ENCODE measurements at places on chromosomes 6 and 20. TPM values are rescaled to one million over a fixed set of nuclear protein-coding genes. Genes with fewer than 3 reads are reported as not detected.

DNA sequence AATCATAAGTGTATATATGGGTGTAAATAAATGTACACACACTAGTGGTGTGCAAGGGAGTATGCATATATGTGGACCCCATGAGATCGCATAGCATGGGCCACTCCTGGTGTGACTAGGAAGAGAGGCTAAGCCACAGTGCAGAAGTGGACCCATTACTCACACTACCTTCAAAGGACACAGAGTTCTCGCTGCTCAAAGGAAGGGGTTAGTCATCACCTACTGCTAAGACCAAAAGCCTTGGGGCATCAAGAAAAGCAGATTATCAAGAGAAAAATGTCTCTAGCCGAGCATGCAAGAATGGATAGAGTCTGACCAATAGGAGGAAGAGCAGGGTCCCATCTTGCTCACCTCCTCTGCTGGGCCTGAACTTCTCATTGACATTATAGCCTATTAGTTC lies 195.5 kb downstream of the MAFB start:
- no peak for DNase-seq

GRCh38 chr20:46230106-46230491 lies 78.2 kb downstream of the CDH22 start:
- no peak for DNase-seq

GRCh38 chr6:26270486-26270861 lies 94.5 kb upstream of the BTN3A2 start:
- no peak for DNase-seq

DNA sequence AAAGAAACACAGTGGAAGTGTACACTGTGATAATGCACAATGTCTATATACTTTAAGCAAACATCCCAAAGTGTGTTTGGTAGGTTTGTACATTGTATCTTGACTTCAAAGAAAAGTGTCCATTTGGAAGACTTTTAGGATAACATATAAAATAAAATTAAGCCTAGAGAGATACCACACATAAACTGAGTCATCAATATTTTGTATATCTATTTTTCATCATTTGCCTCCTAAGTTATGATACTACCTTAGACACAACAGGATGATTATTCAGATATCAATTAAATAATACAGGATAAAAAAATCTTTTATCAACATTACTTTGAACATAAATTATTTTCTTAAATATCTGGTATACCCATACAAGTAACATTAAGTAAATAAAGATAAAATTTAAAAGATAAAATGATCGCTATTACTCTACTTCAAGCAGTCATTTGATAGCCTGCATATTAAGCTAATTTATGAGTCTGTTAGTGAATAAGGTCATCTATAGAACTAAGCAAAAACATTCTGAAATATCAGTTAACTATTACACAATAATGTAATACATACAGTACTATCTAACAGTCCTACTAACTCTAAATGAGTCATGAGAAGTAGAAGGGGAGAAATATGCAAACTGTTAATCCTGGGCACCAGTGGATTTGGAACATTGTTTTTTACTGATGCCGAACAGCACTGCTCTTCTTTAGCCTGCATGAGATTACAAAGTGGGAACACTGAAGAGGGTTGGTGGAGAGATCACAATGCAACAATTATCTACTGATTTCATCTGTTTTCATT lies 158.4 kb upstream of the SIM1 start:
- no peak for DNase-seq

GRCh38 chr6:30066082-30066481 lies 916 bp upstream of the PPP1R11 start:
- no peak for DNase-seq

- DNase-seq: no peak
Measured at GRCh38 chr6:95879856-95880255, 135.9 kb upstream of the FUT9 start.

DNA sequence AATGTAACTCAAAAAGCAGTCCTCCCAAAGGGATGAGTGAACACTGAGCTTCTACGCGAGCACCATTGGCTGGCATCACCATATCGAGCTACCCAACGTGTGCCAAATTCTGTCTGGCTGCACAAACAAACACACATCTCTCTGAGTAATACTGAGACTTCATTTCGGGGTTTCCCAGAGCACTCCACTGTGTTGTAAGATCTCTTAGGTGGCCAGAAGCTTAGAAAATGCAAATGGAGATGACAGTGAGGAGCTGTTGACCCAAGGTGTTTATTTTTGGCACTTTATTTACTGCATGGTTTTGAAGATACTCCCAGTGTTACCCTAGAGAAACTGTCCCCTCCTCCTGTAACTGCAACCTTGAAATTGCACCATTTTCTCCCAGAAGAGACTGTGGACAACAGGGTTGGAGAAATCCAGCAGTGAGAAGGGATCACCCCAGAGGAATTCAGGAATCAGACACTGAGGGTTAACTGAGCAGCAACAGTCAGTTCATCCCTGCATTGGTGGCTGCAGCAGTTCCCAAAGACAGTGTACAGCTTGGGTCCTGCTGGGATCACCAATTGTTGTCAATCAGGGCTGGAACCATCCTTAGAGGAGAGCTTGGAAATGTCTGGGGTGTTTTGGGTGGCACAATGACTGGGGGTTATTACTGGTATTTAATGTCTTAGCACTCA lies 1.0 kb upstream of the RIPOR2 start:
- DNase-seq: no peak

DNA sequence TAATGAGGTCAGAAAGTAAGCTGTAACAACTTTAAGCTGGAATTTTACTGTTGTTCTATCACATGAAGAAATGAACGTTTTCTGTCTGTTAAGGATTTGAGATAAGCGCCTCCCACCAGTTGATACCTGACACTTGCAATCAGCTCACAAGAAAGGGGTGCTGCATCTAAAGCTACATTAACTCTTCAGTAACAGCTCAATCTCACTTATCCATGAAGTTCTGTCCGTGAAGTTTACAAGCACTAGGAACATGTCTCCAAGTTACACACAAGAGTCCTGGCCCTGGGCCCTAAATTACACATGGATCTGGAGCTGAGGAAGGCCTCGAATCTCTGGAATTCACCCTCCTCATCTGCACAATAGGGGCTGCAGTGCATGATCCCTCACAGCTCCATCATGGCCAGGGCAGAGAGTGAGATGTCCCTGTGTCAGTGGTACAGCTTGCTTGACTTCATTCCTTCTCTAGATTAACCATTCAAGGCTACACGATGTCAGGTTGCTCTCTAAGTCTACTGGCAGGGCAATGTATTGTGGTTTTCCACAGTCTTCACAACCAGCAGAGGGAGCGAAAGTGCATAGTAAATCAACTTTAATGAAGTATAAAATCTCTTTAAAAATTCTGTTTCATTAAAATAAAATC lies 182.4 kb upstream of the MCHR2 start:
- DNase-seq: no peak

DNA sequence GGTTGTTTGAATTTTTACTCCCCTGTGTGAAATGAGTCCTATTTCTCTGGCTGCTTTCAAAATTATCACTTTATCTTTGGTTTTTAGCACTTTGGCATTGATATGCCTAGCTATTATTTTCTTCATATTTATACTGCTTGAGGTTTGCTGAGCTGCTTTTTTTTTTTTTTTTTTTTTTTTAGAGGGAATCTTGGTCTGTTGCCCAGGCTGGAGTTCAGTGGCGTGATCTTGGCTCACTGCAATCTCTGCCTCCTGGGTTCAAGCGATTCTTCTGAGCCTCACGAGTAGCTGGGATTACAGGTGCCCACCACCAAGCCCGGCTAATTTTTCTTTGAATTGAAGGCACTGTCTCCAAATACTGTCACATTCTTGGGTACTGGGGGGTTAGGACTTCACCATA lies 40.6 kb downstream of the STXBP5 start:
- DNase-seq: no peak

GRCh38 chr6:12001706-12002435 lies 10.2 kb upstream of the HIVEP1 start:
- no peak for DNase-seq

DNA sequence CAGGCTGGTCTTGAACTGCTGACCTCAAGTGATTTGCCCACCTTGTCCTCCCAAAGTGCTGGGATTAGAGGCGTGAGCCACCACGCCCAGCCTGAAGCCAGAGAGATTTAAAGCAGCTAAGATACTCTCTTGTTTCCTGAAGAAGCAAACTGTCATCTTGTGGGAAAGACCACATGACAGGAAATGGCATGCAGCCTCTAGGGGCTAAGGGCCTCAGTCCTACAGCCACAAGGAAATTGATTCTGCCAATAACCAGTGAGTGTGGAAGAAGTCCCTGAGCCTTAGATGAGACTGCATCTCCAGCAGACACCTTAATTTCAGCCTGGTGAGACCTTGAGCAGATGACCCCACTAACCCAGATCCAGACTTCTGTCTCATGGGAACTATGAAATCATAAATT lies 40.9 kb downstream of the KIZ start:
- DNase-seq: no peak

DNA sequence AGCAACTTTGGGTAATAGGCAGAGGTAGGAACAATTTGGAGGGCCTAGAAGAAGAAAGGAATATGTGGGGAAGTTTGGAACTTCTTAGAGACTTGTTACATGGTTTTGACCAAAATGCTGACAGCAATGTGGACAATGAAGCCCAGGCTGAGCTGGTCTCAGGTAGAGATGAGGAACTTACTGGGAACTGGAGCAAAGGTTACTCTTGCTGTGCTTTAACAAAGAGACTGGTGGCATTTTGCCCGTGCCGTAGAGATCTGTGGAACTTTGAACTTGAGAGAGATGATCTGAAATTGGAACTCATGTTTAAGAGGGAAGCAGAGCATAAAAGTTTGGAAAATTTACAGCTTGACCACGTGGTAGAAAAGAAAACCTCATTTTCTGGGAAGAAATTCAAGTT lies 28.3 kb upstream of the TMEM200A start:
- DNase-seq: no peak

GRCh38 chr20:63708301-63709148 lies 686 bp downstream of the ZGPAT start:
- no peak for DNase-seq

DNA sequence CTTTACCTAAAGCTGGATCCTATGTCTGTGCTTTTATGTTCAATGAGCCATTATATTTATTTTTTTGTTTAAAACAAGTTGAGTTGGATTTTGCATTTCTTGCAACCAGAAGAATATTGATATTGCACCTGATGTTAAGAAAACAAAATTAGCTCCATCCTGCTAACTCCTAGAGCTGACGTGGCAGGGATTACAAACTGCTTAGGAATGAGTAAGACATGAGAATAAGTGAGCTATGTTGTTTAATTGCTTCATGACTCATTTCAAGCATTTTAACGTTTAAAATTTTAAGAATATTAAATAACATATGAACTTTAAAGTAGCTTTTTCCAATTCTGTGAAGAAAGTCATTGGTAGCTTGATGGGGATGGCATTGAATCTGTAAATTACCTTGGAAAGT lies 663.5 kb downstream of the EPM2A start:
- no peak for DNase-seq

- DNase-seq: no peak
Measured at GRCh38 chr6:22036275-22036674, 260.6 kb downstream of the PRL start.

GRCh38 chr20:57654363-57654997 lies 34.3 kb upstream of the ZBP1 start:
- DNase-seq: no peak

Gene RHAG
- total RNA-seq: not detected

Gene RFX6
- not detected for total RNA-seq

Gene SRPK1
- 26.1 TPM for total RNA-seq

Gene ENPP3
- 0.26 TPM for total RNA-seq

Gene JPH2
- 140 TPM for total RNA-seq

Data from aorta (tissue), 5 donors.